Esophagus (tissue), 2 donors: ENCODE measurements at places on chromosomes 7 and 10. TPM values are rescaled to one million over a fixed set of nuclear protein-coding genes. Genes with fewer than 3 reads are reported as not detected.

Gene VGF
- 0.01 TPM for polyA plus RNA-seq

Gene ADAM8
- polyA plus RNA-seq, result 2.4 TPM

Gene PITX3
- not detected for polyA plus RNA-seq

Gene CCL26
- 0.73 TPM for polyA plus RNA-seq

Gene RET
- 0.07 TPM for polyA plus RNA-seq

Gene AGAP5
- 7.5 TPM for polyA plus RNA-seq

Gene CCDC172
- not detected for polyA plus RNA-seq

Gene OGDHL
- 0.16 TPM for polyA plus RNA-seq

Gene PNLIPRP2
- polyA plus RNA-seq, result 0.05 TPM

Gene SUV39H2
- polyA plus RNA-seq, result 4.5 TPM

Gene SCART1
- polyA plus RNA-seq, result 0.31 TPM

Gene SUGCT
- 2.3 TPM for polyA plus RNA-seq

Gene SYCE1
- 0.39 TPM for polyA plus RNA-seq

Gene PMS2
- 5.6 TPM for polyA plus RNA-seq

Gene PARP12
- 13.0 TPM for polyA plus RNA-seq

Gene RAB11FIP2
- polyA plus RNA-seq, result 3.8 TPM

Gene GPR26
- polyA plus RNA-seq, result not detected

Gene MMP21
- polyA plus RNA-seq, result 0.04 TPM

Gene POLL
- 13.5 TPM for polyA plus RNA-seq

Gene SPDYE11
- polyA plus RNA-seq, result not detected

Gene SKAP2
- polyA plus RNA-seq, result 8.1 TPM

Gene CTAGE15
- polyA plus RNA-seq, result 0.05 TPM

Gene LLCFC1
- not detected for polyA plus RNA-seq

Gene TMEM270
- polyA plus RNA-seq, result not detected

Gene ZNF804B
- not detected for polyA plus RNA-seq

Gene ETV1
- polyA plus RNA-seq, result 0.65 TPM

Gene PALS2
- 2.9 TPM for polyA plus RNA-seq

Gene ADRB1
- polyA plus RNA-seq, result 0.22 TPM

Gene UPK3B
- 16.7 TPM for polyA plus RNA-seq

Gene SEPTIN14
- polyA plus RNA-seq, result not detected

Gene ANKRD7
- polyA plus RNA-seq, result 0.37 TPM

Gene MRC1
- polyA plus RNA-seq, result 1.0 TPM

Gene UNC5B
- polyA plus RNA-seq, result 12.2 TPM

Gene FFAR4
- 0.08 TPM for polyA plus RNA-seq

Gene SLC13A1
- polyA plus RNA-seq, result not detected

Gene NEUROG3
- polyA plus RNA-seq, result not detected
